Stimulated activated CD4-positive, alpha-beta T cell treated with anti-CD3 and anti-CD28 coated beads, Interleukin-4, amount 100 ng/mL, for 1 hour (primary cell): ENCODE measurements at places on chromosomes 4 and X.

- DNase-seq = no peak
Observed at GRCh38 chr4:47650584-47651130, 165.6 kb downstream of the ATP10D start.

DNA sequence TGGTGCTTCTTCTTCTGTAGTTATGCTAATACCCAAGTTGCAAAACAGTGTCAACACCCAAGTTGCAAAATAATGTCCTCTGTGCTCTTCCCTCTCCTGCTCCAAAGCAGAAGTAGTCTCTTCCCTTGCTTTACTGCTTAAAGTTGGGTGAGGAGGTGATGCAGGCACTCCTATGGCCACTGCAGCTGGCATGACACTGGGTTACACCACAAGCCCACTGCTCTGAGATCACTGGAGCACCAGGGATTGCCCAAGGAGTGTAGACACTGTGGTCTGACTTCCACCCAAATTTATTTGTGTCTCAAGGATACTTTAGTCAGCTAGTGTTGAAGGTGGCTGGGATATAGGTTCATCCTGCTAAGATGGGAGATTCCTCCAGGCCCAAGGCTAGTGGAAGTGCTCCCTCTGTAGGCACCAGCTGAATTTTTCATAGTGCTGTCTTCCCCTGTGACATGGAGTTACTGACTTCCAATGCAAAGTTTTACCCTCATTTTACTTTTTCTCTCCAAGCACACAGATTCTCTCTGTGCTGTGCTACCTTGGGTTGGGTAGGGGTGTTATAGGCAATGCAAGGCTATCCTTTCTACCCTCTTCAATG is 196.2 kb upstream of the TENT5D start:
- DNase-seq = no peak

- no peak for DNase-seq
Observed at GRCh38 chr4:102437111-102437510, 64.0 kb upstream of the NFKB1 start.

GRCh38 chr4:108540536-108540935 is 79.8 kb upstream of the RPL34 start:
- DNase-seq = no peak

GRCh38 chr4:154574311-154574710 is 11.5 kb downstream of the FGB start:
- DNase-seq = no peak

- no peak for DNase-seq
Observed at GRCh38 chr4:124861761-124862160, 149.2 kb upstream of the ANKRD50 start.

DNA sequence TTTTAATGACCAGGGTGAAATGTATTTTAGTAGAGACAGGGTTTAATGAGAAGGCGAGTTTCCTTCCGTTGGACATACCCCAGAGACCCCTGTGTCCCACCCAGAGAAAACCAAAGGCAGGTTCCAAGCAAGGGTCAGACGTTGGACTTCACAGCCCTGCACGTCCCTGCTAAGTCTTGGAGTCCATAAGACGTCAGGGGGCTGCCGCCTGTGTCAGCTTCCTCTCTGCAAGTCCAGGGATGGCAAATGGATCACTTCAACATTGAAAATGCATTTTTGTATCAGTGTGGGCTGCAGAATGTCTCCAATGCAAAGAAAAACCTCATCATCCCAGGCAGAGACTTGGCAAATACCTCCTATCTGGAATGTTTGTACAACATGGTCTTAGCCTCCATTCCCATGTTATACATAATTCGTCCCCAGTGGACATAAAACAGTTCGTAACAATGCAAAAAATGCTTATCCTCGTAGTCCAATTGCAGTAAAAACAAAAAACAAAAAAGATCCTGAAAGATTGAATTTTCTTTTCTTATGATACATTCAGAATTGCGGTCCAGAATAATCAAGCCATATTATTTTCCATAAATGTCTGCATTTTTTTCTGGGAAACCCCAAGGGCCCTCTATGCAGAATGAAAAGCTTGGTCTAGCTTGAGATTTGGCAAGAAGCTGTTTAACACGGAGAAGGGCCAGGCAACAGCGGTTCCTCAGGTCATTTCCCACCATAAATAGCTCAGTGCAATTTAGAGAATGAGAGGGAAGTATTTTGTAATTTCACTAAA is 190.9 kb downstream of the SHOX start:
- DNase-seq = no peak
